ENCODE measurements at places on chromosomes 16 and 17. TPM values are rescaled to one million over a fixed set of nuclear protein-coding genes. Genes with fewer than 3 reads are reported as not detected.

The HCRT gene
- total RNA-seq, result not detected

The HSF4 gene
- total RNA-seq, result 2.6 TPM

The KRT14 gene
- total RNA-seq, result 14,268 TPM

The IL34 gene
- 0.11 TPM for total RNA-seq

The STAT5A gene
- 1.3 TPM for total RNA-seq

All from foreskin keratinocyte (primary cell).